Stimulated activated memory B cell treated with anti-CD40 and anti-IgM and Interleukin-4, amounts not matched to agents 10 μg/mL and 1 μg/mL and 100 μg/mL, for 72 hours (primary cell): ENCODE measurements at places on chromosomes 13 and 19.

DNA sequence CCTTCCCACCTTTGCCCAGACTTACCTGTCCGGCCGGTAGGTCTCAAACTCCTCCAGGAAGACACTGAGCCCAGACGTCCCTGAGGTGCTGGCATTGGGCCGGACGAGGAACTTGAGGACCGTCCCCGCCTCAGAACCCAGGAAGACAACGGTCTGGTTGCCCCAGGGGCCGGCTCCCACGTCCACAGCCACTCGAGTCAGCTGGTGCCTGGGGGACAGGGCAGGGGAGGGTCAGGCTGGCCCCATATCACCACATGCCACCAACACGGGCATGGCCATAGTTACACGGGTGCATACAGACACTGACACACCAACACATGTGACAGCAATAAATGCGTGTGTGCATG lies 8.4 kb upstream of the LRG1 start:
- ATAC-seq, result no peak

DNA sequence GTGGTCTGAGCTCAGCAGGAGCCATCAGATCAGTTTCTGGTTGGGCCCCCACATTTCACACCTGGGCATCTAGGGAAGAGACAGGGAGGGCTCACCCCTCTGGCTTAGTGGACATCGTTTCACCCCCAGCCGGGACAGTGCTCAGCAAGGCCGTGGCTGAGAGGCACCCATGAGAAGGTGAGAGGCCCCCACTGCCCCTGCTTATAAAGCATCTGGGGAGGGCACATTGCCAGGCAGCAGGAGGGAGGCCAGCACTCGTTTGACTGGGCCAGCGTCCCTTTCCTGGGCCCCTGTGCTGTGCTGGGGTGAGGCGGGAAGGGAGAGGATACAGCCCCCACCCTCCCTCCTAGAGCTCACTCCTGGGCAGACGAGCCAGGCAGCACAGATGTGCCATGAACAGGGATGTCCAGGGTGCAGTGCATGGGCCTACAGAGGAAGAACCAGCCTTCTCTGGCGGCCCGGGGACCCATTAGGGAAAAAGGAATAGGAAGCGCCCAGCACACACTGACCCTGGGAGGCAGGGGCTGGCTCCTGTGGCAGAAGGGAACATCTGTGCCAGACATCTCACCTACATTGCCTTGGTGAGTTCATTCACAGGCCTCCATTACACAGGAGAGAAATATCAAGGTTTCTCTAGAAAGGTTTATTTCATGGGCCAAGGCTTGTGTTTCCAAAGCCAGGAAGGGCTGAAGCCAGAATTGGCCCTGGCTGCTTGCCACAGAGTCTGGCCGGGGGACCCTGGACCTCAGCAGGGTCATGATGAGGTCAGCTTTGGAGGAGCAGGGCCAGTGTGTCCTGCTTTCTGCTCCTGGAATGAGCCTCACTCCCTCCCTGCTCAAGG lies 7.7 kb downstream of the AP1M1 start:
- ATAC-seq, result no peak

DNA sequence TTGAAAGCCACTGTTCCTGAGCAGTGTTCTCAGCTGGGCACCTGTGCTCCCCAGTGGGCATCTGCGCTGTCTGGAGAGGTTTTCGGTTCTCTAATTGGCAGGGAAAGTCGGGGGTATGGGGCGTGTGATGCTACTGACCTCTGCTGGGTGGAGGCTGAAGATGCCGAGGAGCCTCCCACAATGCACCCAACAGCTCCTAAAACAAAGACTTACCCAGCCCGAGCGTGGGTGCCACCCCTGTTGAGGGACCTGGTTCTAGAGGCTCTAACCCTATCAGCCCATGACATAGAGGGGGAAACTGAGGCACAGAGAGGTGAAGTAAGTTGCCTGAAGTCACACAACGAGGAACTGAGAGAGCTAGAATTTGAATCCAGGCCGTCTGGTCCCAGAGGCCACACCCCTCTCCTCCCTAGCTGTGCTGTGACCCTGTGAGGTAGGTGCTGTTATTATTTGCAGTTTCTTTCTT lies 2.3 kb downstream of the SPACA4 start:
- ATAC-seq, result peak; percentile 91

- no peak for ATAC-seq
Observed at GRCh38 chr19:6221878-6222746, 57.7 kb downstream of the MLLT1 start.

GRCh38 chr13:36887758-36888521 lies 32.1 kb downstream of the SMAD9 start:
- no peak for ATAC-seq

DNA sequence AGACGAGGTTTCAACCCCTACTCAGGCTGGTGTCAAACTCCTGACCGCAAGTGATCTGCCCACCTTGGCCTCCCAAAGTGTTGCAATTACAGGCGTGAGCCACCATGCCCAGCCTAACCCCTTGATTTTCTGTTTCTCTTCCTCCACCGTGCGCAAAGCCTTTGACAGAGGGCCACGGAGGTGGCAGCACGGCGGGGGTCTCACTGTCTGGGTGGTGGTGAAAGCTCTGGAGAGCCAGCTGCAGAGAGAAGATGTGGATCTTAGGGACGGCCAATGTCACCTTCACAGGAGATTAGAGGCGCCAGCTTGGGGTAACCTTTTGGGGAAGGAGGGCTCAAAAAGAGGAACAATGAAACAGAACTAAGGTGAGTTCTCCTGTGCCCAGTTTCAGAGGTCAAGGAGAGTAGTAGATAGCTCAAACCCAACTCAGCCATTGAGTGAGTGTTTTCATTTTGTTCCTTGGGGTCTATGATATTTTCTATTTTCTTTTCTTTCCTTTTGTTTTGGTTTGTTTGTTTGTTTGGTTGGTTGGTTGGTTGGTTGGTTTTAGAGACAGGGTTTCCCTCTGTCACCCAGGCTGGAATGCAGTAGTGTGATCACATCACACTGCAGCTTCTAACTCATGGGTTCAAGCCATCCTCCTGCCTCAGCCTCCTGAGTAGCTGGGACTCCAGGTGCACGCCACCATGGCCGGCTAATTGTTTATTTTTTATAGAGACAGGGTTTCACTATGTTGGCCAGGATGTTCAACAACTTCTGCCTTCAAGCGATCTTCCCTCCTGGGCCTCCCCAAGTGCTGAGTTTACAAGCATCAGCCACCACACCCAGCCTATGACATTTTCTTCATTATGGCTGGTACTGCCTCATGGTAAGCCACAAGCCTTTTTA lies 37.7 kb downstream of the GPR42 start:
- peak; percentile 92 for ATAC-seq

DNA sequence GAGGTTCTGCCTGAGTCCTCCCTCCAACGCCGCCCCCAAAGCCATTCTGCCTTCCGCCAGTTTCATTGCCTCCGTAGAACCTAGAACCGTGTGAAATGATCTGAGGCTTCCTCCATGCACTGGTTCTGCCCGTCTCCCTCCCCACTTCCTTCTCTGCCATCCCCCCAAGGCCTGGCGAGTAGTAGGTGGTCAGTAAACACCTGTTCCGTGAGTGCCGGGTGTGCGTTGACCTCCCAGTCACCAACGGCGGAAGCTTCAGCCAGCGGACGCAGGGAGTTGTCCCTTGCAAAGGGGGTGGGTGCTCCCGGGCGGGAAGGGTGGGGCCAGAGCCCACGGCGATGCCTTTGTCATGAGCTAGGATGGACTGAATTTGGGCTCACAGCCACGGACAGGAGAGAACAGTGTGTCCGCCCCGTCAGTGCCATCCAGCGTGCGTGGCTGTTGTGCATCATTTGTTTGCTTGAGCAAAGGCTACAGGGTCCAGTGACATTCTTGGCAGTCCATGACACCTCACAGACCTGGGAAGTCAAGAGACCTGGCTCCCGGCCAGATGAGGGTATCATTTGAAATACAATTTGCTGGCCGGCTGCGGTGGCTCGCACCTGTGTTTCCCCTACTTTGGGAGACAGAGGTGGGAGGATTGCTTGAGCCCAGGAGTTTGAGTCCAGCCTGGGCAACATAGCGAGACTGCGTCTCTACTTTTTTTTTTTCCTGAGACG lies 43.1 kb downstream of the NFIC start:
- no peak for ATAC-seq

GRCh38 chr19:13782537-13782936 lies 8.3 kb downstream of the C19orf53 start:
- ATAC-seq, result no peak

DNA sequence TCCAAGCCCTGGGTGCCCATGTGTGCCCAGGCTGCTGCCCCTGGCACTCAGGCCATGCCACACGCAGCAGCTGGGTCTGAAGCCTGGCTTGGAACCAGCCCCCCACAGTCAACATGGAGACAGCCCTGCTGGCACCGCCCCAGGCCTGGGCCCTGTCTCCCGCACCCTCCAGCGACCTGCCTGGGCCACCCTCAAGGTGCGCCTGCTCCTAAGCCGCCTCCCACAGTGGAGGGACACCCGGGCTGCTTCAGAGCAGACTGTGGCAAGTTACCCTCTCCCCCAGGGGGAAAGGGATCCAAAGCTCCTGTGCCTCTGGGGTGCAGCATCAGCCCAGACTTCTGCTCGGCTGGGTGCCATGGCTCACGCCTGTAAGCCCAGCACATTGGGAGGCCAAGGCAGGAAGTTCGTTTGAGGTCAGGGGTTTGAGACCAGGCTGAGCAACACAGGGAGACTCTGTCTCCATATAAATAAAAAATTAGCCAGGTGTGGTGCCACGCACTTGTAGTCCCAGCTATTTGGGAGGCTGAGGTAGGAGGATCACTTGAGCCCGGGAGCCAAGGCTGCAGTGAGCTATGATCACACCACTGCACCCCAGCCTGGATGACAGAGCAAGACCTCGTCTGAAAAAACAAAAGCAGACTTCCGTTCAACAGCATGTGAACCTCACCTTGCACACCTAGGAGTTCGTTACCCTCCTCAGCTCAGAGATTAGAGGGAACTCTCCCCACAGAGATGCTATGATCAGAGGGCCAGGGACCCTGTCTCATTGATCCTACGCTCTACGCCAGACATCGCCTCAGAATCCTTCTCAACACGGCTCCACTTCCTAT lies 15.6 kb downstream of the ELL start:
- no peak for ATAC-seq

- ATAC-seq, result no peak
Observed at GRCh38 chr19:45442408-45442777, 18.7 kb upstream of the ERCC1 start.

DNA sequence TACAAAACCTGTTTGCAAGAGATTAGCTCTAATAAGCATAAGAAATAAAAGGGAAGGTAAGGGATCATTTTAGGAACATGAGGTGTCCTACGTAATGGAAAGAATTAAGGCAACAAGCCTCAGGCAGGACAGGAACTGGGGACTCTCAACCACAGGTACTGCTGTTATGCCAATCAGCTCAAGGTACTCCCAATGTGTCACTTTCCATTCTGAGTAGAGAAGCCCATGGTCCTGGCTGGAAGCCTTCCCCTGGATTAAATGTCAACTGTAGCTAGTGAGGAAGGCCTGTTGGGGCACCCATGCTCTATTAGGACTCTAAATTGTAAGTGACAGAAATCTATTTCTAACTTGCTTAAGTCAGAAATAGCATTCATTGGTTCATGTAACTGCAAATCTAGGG lies 134.6 kb downstream of the DPF1 start:
- ATAC-seq, result no peak

DNA sequence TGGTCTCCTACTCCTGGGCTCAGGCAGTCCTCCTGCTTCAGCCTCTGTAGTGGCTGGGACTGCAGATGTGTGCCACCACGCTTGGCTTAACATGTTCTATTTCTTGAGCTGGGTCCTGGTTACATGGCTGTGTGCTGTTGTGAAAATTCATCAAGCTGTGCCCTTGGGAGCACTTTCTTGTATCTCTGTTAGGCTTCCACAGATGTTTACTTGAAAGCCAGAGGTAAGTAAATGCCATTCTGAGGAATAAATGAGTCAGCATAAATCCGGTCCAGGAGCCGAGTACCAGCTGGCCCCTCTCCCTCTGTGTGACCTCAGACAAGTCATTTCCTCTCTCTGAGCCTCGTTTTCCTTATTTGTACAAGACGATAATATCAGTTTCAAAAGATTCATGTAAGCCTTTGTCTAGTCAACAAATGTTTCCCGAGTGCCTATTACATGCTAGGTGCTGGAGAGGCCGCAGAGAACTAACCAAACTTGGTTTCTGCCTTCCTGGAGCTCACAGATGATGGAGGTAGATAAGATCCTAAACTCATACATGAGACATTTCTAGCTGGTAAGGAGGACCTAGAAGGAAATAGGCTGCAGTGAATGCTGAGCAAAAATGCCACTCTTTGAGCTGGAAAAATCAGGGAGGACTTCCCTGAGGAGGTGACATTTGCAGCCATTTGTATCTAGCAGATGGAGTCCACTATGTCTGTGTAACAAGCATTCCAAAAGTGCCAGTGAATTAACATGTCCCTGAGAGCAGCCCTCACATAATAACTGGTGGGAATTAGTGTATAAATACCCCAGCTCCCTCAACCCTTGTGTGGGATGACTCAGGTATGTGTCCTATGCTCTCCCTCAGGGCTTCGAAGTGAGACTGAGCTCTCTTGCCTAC lies 2.7 kb upstream of the RASAL3 start:
- peak; percentile 62 for ATAC-seq

- ATAC-seq, result no peak
Observed at GRCh38 chr19:12750851-12751250, 740 bp upstream of the BEST2 start.

DNA sequence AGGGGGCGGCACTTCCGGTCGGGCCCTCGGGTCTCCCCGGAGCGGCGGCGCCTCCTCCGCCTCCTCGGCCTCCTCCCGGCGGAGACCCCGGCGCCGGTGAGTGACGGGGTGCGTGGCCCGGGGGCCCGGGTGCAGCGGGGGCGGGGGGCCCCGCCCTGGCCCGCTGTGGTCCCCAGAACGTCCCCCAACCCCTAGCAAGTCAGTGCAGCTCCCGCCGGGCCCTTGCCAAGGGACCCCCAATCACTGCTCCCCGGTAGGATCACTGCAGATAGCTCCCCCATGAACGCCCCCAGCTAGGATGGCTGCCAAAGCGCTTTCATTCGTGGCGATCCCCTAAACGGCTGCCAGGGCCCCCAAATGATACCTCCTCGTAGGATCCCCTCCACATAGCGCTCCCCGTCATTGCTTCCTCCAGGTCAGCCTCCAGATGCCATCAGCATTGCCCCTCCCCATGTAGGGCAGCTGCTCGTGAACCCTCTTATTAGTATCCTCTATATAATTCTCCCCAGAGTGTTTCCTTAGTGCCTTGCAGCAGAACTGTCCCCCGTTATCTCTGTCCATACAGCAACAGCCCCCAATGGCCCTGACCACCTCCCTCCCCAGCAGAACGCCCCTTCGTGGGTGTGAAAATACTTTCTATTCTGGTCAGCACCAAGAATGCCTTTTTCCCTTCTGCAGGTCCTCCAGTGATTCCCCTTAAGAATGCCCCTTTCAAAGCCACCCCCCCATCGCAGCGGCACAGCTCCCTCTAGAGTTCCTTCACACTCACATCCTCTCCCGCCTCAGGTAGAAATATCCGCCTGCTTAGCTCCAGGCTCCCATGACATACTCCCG lies at the start of gene ZNF865:
TSS of gene ZNF865 (plus strand) at position 11 of the 834 bp plus-strand sequence. CDS start 7,972 bp downstream, outside the sequence.
- ATAC-seq, result peak; percentile 34

- ATAC-seq, result no peak
Observed at GRCh38 chr13:85997587-85997986, 198.4 kb upstream of the SLITRK6 start.

GRCh38 chr19:57720878-57721277 lies 6.5 kb downstream of the ZNF671 start:
- ATAC-seq, result no peak
